T47D (cell line): ENCODE measurements at places on chromosomes 3 and 15.

DNA sequence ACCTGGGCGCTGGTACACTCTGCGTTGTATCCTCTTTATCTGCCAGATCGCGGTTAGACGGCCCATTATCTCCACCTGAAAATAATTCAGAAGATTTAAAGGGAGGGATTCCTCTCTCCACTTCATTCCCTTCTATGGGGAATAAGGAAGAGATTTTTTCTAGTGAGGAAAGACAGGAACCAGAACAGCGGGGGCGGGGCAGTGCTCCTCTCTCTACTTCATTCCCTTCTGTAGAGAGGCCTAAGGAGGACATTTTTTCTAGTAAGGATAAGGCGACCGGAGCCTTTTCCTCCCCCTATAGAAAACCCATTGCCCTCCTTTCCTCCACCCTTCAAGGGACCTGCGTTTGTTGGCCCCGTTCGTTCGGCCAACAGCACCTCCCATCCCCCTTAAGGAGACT is 8.3 kb upstream of the LIPH start:
- no peak for DNase-seq

DNA sequence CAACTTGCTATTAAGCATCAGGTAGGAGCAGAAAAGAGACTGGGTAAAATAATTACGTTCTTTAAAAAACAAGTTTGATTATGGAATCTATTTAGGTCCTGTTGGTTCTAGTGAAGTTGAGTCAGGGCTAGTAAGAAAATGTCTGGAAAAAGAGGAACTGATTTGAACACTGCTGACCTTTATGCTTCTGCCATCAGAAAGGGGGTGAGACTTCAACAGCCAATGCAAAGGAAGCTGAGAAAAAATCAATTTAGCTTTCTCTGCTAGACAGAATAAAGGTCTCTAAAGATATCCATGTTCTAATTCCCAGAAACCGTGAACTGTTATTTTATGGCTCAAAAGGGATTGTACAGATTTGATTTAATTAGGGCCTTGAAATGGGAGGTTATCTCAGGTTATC is 157.5 kb downstream of the ROBO2 start:
- DNase-seq: no peak

GRCh38 chr3:8962226-8962861 is 928 bp downstream of the RAD18 start:
- no peak for DNase-seq

DNA sequence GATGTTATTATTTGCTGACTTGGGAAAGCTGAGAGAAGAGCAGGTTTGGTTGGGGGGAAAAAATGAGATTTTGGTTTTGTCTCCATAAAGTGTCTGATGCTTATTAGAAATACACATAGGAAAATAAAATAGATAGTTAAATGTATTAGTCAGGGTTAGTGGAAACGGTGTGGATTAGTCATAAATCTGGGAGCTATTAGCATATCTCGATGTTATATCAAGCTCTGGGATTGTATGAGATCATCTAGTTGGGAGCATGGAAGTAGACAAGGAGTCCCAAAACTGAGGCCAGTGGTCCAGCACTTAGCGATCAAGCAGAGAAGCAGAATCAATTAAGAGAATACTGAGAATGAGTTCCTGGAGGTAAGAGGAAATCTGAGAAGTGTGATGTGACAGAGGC is 845.5 kb downstream of the ROBO2 start:
- DNase-seq: no peak

GRCh38 chr3:154952553-154952952 is 127.6 kb upstream of the MME start:
- DNase-seq: no peak

- no peak for DNase-seq
Observed at GRCh38 chr15:88714782-88715372, 76.1 kb downstream of the ISG20 start.

- peak; percentile 97 for DNase-seq
Observed at GRCh38 chr3:25664812-25665314, at the start of gene TOP2B. TOP2B (minus strand) TSS chr3:25664907; CDS start chr3:25664297, 610 bp downstream.

GRCh38 chr3:32643354-32643753 is 41.6 kb upstream of the CNOT10 start:
- no peak for DNase-seq

DNA sequence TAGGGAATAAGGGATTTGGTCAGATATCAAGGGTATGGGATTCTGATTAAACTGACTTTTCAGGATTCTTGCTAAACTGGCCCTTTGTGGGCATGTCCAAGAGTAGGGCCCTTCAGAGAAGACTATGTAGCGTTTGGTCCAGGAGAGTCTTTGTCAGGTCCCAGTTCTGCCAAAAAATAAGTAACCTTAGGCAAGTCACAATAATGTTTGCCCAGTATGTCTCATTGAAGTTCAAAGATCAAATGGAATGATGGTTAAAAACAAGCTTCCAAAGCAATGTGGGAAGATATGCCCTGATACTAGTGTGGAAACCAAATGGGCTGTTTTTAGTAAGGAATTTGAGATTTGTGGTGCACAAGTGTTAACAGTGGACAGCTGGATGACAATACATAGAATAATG is 454.4 kb downstream of the WDR72 start:
- DNase-seq: no peak

- DNase-seq: no peak
Observed at GRCh38 chr3:62951037-62951613, 75.9 kb upstream of the CADPS start.

DNA sequence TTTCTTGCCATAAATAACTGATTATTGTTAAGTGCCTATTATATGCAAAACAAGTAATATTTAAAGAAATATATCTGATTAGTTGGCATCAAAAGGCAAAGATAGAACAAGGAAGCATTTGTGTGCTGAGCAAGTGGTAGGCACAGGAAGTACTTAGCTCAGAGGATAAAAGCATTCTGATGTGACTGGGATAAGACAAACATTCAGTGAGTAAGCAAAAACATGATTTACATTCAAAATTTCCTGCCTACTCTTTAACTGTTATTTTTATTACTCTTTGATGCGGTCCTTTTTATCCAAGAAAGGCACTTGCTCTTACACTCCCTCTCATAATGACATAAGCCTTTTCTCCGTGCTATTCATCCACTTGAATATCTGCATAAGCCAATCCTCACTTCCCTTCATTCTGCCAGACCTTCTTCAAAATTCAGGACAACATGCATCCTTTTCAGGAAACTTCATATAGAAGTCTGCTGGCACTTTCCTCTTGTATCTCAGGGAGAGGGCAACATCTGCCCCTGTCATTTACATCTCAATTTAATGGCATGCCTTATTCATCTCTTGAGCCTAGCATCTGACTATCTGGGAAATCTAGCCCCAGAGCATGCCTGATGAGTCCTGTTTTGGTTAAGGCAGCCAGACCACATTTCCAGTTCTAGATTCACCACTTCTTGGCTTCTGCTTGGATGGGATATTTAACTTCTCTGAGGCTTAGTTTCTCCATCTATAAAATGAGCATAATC is 478.2 kb upstream of the ROBO2 start:
- DNase-seq: peak; percentile 5

GRCh38 chr15:47384776-47385175 is 332.5 kb upstream of the SEMA6D start:
- no peak for DNase-seq

DNA sequence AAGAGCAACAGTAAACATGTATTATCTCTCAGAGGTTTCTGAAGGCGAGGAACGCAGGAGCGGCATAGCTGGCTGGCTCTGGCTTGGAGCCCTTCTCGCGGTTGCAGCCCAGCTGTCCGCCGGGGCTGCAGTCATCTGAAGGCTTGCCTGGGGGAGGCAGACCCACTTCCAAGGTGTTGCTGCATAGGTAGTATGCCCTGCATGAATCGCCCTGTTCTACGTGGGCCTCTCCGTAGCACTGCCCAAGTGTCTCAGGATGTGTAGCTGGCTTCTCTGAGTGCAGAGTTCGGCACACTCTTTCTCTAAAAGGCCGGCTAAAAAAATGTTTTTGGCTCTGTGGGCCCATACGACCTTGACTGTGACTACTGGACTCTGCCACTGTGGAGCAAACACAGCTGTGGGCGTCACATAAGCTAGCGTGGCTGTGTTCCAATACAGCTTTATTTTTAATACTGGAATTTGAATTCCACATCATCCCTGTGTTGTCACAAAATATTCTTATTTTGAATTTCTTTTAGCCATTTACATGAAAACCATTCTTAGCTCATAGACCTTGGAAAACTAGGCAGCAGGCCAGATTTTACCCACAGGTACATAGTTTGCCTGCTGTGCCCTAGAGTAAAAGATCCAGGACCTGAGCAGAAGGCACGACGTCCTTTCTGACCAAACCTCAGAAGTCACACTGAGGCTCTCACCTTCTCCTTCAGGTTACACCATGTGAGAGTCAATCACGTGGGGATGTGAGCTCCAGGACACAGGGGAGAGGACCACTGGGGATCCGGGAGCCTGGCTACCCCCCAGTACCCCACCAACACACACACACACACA is 55.9 kb downstream of the PGPEP1L start:
- DNase-seq: no peak

GRCh38 chr3:126540342-126540849 is 16.4 kb downstream of the CHST13 start:
- DNase-seq: no peak

DNA sequence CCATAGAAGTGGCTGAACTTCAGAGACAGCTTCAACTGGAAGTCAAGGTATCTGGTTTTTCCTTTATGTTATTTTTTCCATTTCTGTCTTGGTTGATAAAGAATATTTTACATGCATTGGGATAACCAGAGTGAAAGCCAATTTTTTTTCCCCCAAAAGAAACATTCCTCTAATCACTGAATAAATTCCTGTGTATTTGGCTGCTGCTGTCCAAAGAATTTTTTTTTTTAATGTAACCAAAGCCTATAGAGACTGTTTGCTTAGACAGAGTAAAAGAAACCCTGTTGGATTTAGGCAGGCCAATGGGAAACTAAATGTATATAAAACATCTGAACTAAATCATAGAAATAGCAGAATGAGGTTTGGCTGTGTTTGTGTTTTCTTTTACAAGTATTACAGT is 75.2 kb downstream of the CGNL1 start:
- DNase-seq: no peak

GRCh38 chr3:103337179-103337845 is 902.5 kb downstream of the ZPLD1 start:
- DNase-seq: no peak

- DNase-seq: no peak
Observed at GRCh38 chr3:101758224-101758623, 20.8 kb upstream of the NXPE3 start.

DNA sequence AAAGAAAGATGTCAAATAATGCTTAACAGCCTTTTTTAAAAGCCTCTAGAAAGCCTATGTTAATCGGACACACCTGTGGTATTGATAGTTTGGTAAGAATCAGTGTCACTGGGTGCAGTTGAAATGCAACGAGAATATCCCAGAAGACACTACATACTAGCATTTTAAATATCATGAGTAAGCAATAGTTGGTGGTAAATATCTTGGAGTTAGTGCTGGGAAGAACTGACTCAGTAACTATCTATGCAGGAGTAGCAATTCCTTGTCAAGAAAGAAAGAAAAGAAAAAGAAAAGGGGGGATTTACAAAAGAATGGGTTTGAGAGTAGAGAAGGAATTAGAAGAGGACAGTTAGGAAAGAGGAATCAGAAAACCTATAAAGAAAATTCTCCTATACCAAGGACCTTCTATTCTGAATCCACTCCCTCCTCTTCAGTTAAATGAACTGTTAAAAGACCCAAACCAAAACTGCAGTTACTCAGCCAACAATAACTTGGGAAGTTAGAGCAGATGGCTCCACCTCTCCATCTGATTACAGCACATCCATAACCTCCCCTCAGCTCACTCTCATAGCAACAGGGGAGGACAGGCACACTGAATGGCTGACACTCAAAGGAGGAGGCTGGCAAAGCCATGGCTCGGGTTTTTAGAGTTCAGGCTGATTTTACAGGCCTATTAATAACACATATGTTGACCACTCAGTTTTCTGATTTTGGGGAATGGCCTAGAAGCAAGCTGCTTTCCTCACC is 207.6 kb upstream of the MDFIC2 start:
- DNase-seq: no peak

DNA sequence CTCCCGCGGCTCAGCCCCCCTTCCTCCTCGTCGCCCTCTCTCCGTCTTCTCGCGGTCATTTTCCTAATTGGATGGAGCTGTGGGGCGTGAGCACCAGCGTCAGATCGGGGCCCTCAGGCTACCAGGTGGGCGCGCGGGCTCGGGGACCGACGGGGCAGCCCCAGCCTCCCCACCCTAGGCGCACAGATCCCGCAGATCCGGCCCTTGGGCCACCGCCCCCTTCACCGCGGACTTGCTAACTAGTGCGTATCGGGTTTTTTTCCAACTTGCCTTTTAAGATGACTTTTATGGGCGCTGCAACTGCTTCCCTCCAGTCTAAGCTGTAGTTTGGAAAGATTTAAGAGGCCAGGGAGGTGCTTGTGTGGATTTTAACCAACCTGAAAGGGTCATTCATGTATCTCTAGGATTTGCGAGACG is 1.3 kb downstream of the ZNF710 start:
- peak; percentile 66 for DNase-seq

- no peak for DNase-seq
Observed at GRCh38 chr3:179179979-179180759, 32.0 kb downstream of the PIK3CA start.

- DNase-seq: no peak
Observed at GRCh38 chr3:17874636-17875035, 132.2 kb upstream of the TBC1D5 start.

DNA sequence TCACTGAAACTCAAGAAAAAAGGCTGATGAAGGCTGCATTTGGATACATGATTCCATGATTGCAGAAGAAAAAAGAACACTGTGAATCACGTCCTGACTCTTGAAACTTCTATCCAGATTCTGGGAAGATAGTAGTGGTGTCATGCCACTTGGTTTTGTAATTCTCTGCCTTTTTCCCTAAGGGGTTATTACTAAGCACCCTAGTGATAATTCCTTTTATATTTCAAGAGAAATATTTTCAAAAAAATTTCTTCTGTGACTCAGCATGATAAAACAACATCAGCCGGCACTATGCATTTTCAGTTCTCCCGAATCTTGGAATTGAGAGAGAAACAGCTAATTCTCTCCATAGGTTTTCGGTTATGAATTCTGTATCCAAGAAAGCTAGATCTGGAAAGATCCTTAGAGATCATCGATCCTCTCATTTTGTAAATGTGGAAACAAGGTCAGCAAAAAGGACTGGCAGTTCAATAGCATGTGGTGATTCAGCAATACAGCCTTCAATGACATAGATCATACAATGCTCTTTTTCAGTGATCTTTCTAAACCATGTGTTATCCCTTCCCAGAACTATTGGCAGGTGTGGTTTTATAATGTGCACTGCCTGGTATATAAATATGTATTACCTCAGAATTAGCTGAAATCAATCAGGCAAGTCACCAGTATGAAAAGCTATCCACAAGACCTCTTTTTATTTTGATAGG is 42.6 kb upstream of the TP63 start:
- DNase-seq: no peak
